ENCODE measurements at places on chromosomes 12 and 14.

- DNase-seq = no peak
Measured at GRCh38 chr12:50425589-50426258, 25.0 kb downstream of the LARP4 start.

DNA sequence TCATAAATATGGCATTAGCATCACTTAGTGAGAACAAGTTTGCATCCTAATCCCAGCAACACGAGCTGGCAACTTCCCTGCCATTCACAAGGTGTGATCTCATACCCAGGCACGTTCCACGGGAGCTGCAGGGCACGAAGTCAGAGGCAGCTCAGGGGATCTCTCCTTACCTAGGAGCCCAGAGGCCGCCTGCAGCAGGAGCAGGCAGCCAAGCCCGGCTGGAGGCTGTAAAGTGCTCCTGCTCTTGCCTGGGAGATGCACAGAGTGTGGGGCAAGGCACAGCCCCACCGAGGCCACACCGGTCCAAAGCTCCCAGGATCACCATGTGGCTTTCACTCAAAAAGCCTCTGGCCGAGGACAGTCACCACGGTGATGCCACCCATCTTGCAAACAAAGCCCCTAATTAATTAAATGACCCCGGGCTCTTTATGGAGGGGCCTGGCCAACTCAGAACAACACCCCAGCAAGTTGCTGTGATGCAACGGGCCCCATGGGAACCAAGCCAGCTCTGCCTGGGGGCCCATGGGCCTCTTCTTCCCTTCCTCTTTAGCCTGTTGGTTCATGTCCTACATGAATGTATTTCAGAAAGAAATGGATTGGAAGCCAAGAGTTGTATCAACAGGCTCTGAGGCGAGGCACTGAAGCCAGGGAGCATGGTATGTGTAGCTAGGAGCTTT, 26.5 kb downstream of the NUAK1 start:
- no peak for DNase-seq

GRCh38 chr12:22105542-22105941, 59.5 kb downstream of the CMAS start:
- DNase-seq = no peak

- DNase-seq = no peak
Measured at GRCh38 chr14:28061006-28061405, 705.6 kb upstream of the FOXG1 start.

GRCh38 chr12:113683574-113683973, 211.9 kb upstream of the LHX5 start:
- DNase-seq = no peak

DNA sequence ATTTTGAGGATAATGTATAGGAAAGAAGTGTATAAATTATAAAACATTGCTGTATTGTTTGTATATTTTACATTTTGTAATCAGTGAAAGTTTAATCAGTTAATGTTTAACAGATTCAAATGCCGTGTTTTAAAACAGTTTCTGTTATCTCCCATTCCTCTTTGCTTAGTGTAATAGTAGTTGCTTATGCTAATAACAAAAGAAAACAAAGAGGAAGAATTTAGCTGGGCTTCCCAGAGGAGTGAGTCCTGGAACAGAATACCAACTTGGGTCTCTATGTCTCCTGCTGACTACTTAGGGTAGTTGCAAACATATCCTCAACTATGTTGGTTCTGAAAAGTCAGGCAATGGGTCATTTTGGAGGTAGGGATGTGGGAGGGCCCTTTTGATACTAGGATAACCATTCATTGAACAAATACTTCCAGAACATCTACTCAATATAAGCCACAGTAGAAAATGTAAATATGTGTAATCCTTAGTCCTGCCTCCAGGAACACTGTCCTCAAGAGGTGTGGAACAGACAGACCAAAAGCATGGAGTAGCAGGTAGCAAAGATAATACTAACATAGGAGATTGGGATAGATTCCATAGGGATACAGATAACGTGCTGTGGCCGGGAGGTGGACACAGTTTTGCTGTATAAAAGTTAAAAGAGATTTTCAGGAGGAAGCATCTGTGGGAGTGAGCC, 36.1 kb upstream of the EVL start:
- no peak for DNase-seq

- no peak for DNase-seq
Measured at GRCh38 chr14:102971836-102972606, 49.6 kb downstream of the AMN start.

DNA sequence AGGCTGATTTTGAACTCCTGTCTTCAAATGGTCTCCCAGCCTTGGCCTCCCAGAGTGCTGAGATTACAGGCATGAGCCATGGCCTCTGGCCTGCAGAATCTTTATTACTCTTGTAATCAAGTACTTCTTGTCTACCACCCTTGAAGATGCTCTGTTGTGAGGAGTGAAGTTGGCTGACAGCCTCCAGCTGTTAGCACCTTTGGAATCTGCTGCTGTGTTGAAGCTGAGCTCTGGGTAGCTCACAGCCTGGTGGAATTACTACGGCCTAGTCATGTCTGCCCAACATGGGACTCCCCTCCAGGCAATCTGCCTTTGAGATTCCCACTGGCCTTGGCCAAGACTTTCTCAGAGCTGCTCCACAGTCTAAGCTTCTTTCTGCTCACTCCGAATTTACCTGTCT, 5.8 kb upstream of the C12orf75 start:
- DNase-seq = no peak

GRCh38 chr12:24679126-24679525, 269.8 kb downstream of the BCAT1 start:
- DNase-seq = no peak

DNA sequence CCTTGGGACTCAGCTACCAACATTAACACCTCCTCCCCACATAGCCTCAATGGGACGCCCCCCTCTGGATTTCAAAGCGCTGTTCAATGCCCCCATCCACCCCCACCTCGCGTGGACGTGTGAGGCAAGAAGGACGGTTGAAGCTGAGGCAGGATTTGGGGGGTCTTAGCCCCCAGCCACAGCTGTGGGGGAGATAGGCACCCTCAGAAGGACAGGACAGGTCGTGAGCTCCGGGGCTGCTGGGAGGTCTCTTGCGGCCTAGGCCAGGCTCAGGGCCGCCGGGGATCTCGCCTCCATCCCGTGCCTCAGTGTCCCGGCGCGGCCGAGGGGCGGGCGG, 8.3 kb upstream of the SP7 start:
- no peak for DNase-seq

DNA sequence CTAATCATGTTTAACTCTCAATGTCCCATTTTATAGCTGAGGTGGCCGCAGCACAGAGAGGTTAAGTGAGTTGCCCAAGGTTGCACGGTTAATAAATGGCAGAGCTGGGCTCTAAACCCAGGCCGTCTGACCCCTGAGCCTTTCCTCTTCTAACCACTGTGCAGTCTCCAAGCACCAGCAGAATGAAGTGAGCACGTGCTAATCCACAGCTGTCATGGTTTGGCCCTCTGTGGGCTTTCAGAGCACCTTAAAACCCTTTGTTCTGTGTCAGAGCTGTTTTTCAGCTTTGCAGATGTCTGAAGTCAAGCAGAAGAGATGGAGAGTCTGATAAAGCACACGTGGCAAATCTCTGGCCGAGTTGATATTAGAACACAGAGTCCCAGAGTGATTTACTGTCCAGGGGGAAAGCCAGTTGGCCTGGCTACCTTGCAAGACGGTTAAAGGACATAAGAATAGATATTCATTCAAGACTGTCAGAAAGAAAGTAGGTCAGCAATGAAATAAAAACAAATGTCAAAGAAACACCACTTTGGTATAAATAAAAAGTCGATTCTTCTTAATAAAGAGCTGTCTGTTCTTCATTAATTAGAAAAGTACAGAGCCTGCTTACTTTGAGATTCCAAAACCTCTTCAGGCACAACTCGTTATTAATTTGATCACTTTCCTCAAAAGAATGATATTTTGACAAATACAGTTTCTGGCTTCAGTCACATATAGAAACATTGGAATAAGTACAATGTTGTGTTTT, 107.3 kb downstream of the CRADD start:
- DNase-seq = no peak

GRCh38 chr14:38186216-38186615, 21.5 kb upstream of the SSTR1 start:
- no peak for DNase-seq

GRCh38 chr12:47950856-47951468, 12.4 kb upstream of the TMEM106C start:
- no peak for DNase-seq

DNA sequence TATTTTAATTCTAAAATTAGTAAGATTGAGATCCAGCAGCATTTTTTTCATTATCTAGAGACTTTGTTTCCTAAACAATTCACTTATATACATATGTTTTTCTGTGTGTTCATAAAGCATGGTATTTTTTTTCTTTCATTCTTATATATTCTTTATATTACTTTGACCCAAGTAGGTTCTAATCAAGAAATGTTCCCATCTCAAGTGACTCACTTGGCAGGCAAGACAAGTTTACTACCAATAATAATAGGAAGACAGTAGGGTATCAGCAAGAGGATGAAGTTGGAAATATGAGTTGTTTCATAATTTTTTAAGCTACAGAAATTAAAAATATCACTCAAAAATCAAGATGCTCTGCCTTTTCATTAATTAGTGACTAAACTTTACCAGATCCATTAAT, 613.4 kb upstream of the ATP2B1 start:
- DNase-seq = no peak

GRCh38 chr12:120265473-120266179, at the start of gene PXN:
Gene PXN, minus strand, starts transcription at chr12:120265730. Its CDS starts 101 bp downstream, at chr12:120265629.
- peak; percentile 45 for DNase-seq

DNA sequence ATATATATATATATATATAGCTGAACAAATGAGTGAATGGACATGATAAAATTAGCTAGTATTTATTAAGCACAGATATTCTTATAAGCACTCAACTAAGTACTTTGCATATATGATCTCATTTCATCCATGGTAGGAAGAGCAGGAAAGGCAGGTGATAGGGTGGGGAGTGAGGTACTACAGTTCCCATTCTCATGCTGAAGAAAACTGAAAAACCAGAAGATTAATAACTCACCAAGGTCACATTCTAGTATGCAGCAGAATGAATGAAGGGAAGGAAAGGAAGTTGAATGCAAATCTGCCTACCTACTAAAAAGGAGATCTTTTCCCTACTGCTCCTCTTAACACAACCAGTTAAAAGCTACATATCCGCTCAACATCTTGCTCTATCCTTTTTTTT, 298.1 kb upstream of the TMPO start:
- no peak for DNase-seq

DNA sequence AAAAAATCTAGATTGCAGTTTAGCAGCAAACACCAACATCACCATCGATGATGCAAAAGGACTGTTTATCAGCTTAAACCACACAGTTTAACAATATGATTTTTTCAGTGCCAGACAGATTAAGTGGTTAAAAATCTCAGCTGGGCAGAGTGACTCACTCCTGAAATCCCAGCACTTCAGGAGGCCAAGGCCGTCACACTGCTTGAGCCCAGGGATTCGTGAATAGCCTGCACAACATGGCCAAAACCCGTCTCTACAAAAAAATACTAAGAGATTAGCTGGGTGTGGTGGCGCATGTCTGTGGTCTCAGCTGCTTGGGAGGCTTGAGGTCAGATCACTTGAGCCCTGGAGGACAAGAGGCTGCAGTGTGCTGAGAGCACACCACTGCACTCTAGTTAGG, 8.9 kb downstream of the RSRC2 start:
- no peak for DNase-seq

GRCh38 chr14:69581316-69581935, 6.8 kb upstream of the CCDC177 start:
- no peak for DNase-seq

- no peak for DNase-seq
Measured at GRCh38 chr12:101596172-101596571, 1.4 kb downstream of the MYBPC1 start.

- DNase-seq = no peak
Measured at GRCh38 chr12:40146800-40147797, 41.2 kb upstream of the SLC2A13 start.

DNA sequence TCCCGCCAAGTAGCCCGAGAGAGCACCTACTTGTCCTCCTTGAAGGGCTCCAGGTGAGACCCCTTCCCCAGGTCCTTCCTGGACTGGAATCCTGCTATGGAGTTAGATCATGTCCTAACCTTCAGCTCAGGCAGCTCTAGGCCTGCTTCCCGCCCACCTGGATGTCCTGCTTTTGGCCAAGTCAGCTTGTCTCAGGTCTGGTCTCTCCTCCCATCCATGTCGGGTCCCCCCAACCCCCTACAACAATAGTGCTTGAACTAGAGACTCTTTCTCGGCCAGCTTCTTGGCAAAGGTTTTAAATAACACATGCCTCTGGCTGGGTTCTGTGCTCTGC, 3.6 kb downstream of the NAB2 start:
- DNase-seq = no peak

- no peak for DNase-seq
Measured at GRCh38 chr12:85559127-85559526, 277.1 kb downstream of the RASSF9 start.

DNA sequence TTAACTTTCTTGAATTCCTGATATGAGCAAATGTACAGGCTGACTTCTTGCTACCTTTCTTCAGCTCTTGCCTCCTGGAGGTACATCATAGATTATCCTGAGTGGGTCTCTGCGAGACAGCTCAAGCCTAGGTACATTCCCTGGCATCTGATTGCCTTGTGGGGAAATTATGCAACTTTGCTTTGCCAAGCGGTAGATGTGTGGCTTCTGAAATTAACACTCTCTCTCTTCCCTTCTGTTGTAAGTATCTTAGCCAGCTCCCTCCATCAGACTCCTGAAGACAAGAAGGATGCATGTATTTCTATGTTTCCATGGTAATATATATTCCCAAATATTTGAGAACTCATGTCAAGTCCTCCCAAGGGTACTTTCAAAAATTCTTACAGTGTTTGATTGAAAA, 16.2 kb upstream of the SLC16A7 start:
- DNase-seq = no peak

DNA sequence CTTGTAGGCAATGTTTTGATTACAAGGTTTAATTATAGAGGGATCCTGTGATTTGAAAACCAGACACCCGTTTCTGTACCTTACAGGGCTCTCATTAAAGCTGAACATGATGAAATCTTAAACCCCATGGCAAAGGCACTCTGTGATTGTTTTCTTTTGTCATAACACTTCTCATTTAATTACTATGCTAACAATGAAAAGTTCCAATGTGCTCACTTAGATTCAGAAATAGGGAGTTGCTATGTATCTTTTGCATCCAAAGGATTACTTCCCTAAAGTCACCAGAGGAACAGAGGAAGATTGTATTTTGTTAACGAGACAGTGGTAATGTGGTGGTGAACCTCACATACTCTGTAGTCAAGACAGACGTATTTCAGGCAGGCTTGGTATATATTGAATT, 81.5 kb upstream of the MYF6 start:
- DNase-seq = no peak

DNA sequence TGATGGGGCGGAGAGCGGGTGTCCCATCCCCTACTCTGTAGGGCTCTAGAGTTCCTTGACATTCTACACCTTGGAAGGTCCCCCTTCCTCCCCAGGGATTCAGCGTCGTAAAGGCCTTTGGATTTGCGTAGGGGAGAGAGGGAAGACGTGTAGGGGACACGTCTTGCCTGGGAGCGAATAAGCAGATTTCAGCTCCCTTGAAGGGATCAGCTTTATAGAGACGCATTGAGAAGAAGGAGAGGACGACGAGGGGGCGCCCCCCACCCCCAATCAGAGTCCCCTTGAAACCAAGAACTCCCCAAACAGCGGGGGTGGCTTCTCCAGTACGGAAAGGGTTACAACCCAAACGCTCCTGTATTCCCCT, 324 bp downstream of the CALCOCO1 start:
- no peak for DNase-seq

GRCh38 chr12:69425417-69425816, 44.8 kb upstream of the FRS2 start:
- DNase-seq = no peak
